Left forelimb (tissue), 1 donor: ENCODE measurements at places on chromosomes 7 and 10.

DNA sequence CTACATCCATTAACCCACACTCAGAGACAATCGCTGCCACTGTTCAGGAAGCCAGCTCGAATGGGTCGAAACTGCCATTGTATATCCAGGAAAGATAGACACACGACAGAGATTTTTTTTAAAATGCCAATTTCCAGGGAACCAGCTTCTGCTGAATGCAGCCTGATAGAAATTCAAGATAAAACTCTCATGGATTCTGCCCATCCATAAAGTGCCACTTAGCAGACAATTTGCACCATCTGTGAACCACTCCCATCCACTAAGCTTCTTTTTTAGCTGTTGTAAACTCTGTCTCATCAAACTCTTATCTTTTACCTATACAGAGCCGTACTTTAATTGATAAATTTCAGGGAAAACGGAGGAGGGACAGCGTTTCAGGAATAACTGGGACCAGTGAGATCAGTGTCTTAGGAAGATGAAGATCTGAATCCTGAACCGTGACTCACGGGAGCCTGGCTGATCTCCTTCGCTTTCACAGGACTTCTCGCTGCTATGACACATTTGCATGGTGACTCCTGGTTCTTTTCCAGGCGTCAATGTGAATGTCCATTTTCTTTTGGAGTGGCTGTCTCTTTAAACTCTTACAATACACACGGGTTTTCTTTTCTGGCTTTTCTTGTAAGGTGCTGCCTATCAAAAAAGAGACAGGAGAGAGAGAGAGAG lies 103.4 kb downstream of the FAM204A start:
- no peak for DNase-seq

DNA sequence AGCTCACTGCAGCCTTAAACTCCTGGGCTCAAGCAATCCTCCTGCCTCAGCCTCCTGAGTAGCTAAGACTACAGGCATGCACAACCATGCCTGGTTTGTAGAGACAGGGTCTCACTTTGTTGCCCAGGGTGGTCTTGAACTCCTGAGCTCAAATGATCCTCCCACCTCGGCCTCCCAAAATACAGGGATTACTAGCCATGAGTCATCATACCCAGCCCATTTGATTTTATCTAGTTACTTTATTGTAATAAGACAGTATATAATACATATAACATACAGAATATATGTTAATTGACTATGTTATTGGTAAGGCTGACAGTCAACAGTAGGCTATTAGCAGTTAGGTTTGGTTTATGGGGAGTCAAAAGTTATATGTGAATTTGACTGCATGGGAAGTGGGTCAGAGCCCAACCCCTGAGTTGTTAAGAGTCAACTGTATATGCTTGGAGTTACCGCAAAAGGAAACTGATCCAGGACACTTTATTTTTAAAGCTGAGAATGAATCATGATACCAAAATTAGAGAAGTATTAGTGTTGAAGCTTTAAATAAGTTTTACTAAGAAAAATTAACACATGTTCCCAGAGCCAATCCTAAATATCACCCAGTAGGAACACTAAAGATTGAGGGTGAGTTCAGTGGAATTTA lies 20.7 kb upstream of the KMT2E start:
- DNase-seq: no peak

DNA sequence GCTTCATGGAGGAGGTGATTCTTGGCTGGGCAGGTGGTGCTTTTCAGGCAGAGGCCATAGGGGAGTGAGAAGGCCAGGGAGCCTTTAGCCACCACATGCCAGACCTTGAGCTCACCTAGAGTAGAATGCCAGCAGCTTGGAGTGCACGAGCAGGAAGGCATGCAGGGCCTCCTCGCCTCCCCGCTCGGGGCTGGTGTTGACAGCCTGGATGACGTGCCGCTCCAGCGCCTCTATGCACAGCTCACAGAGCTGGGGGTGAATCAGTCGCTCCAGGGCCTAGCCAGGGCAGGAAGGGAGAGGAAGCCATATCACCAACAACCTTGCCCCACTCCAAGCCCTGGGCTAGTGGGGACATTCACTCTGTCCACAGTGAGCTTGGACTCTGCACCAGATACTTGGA lies 15.7 kb downstream of the HPS1 start:
- no peak for DNase-seq

DNA sequence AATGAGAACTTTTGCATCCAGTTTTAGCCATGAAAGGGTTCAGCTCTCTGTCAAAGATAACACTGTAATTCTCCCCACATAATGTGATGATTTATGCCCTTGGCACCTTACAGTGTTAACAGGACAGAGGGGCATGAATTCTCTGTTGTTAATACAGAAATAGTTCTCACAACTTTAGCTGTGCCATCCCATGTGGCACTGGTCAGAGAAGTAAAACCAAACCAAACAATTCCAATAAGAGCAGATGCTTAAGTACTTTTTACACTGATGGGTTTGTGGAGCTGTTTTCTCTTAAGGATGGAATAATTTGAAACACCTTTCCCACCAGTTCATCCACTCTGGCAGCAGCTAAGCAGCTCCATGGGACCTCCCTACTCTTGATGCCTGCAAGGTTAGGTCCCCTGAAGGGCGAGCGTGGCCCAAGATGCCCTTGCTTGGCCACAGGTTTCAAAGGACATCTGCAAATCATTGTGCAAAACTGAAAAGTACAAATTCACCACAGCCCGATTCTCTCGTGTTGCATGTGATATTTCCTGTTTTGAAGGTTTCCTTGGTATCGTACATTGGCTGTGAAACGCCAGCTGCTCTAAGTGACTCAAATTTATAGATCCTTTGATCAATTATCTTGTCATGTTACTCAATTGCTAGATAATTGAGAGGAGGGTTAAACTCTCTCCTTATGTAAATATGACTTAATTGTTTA lies 82.5 kb upstream of the CREB5 start:
- no peak for DNase-seq

GRCh38 chr10:131009791-131010190 lies 301.7 kb downstream of the TCERG1L start:
- DNase-seq: no peak

DNA sequence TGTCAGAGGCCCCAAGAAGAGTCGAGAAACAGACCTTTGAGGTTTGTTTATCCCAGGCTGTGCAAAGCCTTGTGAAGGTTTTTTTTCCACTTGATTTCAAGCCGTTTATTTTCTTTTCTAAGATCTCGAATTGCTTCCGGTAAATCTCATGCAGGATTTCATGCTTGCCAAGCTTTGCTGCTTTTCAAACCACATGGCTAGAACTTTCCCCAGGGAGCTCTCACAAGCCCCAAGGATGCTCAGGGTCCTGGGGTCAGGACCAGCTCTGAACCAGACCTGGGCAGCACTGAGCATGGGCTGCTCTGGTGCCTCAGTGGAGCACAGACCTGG lies 48.0 kb upstream of the AQP1 start:
- no peak for DNase-seq

DNA sequence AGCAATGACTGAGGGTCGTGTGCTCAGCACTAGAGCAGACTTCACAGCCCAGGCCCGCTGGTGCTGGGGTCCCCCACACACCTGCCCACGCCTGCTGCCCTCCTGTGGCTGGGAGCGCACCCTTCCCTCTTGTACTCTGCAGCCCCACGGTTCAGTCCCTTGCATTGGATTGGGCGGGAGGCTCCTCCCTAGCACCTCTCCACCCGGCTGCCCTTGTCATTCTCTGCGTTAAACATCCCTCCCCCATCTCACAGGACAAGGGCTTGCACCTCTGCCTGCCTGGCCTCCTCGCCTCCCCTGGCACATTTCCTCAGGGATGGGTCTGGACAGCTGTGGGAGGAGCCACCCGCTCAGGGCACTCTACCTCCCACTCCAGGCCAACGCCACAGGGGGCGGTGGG lies 68.6 kb downstream of the ALOX5 start:
- no peak for DNase-seq

GRCh38 chr10:49115015-49115795 lies at the start of gene VSTM4:
Gene VSTM4 (minus strand): TSS chr10:49115522. CDS start chr10:49115485, 37 bp downstream.
- DNase-seq: peak; percentile 72

GRCh38 chr10:89923661-89924060 lies 222.3 kb downstream of the KIF20B start:
- no peak for DNase-seq

- DNase-seq: no peak
Observed at GRCh38 chr7:24756545-24757352, 515 bp downstream of the GSDME start.

- no peak for DNase-seq
Observed at GRCh38 chr7:37901236-37901827, 15.3 kb downstream of the SFRP4 start.

GRCh38 chr7:17234030-17234397 lies 64.4 kb upstream of the AHR start:
- DNase-seq: no peak

DNA sequence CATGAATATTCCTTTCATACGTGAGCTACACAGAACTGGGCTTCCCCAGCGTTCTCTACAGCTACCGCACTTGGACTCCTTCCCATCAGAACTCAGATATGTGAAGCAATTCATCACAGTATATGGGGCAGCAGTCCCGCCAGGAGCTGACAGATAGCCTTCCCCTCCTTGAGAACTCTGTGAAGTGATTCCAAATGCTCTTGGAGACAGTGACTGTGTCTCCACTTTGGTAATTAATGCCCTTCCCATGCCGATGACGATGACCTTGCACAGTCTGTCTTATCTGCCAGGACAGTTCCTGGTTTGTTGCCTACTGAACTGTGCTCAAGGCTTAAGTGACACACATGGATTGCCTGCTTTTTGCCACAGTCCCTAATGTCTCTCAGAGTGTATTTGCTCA lies 75.0 kb upstream of the AFAP1L2 start:
- no peak for DNase-seq

- DNase-seq: no peak
Observed at GRCh38 chr10:49552277-49552676, 13.4 kb upstream of the ERCC6 start.

DNA sequence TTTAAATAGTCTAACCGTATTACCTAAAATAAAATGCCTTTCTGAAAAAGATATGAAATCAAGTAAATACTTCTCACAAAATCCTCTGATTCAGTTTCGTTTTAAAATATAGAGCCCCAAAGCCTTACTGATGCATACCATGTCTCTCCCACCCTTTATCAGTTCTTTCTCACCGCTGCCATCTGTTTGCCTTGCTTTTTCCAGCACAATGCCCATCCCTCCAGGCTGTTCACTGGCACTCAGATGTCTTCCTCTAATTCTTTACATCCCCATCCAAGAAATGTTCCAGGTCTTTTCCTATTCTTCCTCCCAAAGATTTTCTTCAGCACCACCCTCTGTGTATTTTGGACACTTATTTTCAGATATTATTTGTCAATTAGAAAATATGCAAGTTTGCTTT lies 116.5 kb upstream of the LRRN3 start:
- no peak for DNase-seq

GRCh38 chr7:98168181-98168903 lies 42.9 kb upstream of the BHLHA15 start:
- DNase-seq: no peak

- DNase-seq: no peak
Observed at GRCh38 chr7:66575398-66575797, 53.3 kb upstream of the KCTD7 start.

DNA sequence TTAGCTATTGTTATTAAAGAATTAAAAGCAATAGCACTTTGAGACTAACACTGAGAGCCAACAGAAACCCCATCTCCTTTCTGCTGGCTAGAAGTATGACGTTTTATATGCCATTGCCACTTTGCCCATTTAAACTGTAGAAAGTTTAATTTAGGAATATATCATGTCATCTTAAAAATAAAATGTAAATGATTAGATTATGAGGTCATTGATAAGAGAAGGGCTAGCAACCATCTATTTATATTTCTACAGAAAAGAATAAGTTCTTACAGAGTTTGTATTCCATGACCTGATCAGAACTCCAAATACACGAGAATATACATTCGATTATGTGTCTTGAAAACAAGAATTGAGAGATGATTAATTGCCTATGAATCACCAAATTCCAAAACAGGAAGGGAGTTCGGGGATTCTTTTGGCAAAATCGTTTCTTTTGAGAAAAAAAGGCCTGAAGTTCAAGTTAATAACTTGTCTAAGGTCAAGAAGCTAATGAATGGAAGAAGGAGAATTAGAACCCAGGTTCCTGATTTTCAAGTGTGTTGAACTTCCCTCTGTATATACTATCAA lies 227.0 kb downstream of the TRIL start:
- no peak for DNase-seq

GRCh38 chr10:551373-552252 lies 137.9 kb downstream of the DIP2C start:
- DNase-seq: peak; percentile 50

GRCh38 chr7:35694161-35694783 lies 663 bp downstream of the HERPUD2 start:
- DNase-seq: no peak

DNA sequence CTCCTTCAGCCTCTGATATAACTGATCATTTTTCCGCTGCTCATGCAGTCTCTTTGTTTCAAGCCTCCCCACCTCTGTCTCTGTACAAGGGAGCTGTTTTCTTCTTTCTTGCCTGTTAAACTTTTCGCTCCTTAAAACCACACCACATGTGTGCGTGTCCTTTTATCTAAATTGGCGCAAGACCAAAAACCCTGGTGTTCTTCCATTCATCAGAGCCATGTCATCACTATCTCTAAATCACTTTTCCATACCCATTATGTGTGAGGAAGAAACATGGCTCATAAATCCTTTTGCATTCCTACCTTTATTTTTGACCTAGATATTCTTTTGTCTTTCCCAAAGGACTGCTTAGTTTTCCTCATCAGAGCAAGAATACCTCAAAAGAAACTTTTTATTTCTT lies 239.0 kb upstream of the IMMP2L start:
- DNase-seq: no peak

- no peak for DNase-seq
Observed at GRCh38 chr7:107659666-107660065, 962 bp upstream of the SLC26A4 start.

DNA sequence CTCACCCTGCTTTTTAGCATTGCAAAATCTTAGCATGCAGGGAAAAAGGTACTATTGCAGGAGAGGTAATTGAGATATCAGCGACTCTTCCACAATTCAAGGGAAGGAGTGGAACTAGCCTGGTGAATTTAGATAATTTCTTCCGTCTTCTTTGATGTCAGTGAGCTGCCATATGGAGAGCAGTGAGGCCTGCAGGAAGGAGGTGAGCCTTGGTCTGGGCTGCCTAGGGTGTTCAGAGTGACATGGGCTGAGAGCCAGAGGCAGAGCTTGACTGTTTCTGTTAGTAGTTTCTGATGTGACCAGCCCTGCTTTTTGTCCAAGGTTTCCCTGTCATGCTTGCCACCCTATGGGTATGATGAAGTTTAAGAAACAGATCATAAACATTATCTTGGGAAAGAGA lies 28.6 kb downstream of the KAT6B start:
- no peak for DNase-seq

GRCh38 chr10:11270135-11270857 lies 252.6 kb downstream of the CELF2 start:
- peak; percentile 78 for DNase-seq

DNA sequence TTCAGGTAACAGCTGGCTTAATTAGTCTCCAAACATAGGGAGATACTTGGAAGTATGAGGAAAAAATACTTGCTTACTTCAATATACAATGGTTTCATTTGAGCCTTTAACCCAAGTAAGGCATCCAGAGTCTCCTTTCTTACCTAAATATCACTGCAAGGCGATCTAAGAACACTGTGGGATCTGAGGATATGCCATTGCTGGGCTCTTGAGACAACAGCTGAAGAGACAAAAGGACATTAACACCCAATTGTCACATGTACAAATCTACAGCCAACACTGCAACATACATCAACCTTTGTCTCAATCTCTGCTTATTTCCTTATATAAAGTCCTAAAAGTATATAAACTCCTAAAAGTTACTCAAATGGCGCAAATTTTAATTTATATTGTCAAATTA lies 44.4 kb downstream of the IRF5 start:
- DNase-seq: no peak

GRCh38 chr7:3585826-3586225 lies 284.8 kb downstream of the SDK1 start:
- DNase-seq: no peak
